ENCODE measurements at places on chromosomes 3 and 15.

- DNase-seq = no peak
Measured at GRCh38 chr3:195800240-195800639, 11.5 kb downstream of the MUC4 start.

GRCh38 chr3:16013568-16013967 is 160.9 kb upstream of the GALNT15 start:
- no peak for DNase-seq

DNA sequence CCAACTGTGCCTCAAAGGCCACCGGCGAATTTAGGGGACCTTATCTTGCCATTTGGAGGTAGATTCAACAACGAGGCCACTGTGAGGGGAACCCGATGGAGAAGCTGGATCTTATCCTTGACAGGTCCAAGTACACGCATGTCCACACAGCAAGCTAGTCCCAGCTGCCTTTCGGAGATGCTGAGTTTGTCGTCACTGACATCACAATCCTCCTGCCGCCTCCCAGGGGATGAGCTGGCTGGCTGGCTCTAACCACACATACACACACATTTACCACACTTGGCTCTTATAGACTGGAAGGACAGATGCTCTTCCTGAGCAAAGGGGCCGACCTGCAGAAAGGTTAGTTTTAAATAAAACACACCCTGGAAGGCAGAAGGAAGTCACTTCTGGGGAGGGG is 176.3 kb downstream of the STT3B start:
- DNase-seq = no peak

- no peak for DNase-seq
Measured at GRCh38 chr15:87215100-87215499, 1041.4 kb downstream of the NTRK3 start.

DNA sequence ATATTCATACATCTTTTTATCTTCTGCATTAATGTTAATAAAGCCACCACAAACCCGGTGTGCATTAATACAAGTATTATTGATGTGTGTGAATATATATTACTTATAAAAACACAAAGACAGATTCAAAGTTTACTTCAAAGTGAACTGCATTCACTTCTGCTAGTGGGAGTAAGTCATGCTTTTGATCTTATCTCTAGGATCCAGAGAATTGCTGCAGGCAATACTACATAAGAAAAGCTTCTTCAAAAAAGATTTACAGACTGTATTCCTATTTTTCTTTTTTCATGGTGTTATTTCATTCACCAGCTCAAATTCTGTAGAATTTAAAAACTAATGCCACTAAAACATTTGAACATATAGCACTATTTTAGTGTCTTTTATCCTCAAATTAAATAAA is 87.5 kb upstream of the CBLB start:
- no peak for DNase-seq

DNA sequence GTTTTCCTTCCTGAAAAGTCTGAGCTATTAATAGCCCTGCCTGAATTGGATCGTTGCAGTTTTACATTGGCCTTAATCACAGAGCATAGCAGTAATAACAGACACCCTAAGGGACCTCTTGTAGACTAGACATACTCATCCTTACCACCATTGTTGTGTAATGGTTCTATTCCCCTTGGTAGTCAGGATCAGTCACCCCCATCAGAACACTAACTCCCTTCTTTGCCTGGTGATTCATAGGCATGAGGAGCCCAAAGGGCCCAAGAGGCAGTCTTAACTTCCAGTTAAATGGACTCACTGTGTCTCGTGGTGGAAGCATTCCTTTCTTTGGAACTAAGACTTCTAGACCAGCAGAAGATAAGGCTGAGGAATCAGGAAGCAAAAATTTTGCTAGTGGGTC is 20.2 kb downstream of the CGGBP1 start:
- no peak for DNase-seq

DNA sequence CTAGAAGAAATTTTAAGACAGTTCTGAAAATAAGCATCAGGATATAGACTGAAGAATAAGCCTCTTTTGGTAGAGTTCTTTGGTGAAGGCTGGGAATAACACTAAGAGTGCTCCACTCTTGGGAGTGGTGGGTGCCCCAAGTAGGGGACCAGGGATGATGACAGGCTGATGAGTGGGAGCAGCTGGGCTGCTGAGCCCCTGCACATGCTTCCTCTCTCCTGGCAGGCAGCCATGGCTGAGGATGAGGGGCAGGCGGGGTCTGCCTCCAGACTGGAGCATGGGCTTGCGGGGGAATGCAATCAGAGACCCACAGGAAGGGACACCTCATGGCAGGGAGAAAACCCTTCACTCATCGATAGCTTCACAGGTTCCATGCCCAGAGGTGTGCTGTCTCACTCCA is 72.6 kb upstream of the RORA start:
- DNase-seq = no peak

- DNase-seq = no peak
Measured at GRCh38 chr3:78459796-78460195, 1308.0 kb downstream of the ROBO1 start.

All from cortex of kidney (tissue), 1 donor.